ENCODE measurements at places on chromosomes 2 and 18. TPM values are rescaled to one million over a fixed set of nuclear protein-coding genes. Genes with fewer than 3 reads are reported as not detected.

The STON1 gene
- total RNA-seq = 44.7 TPM

The PPM1B gene
- total RNA-seq = 38.3 TPM

DNA sequence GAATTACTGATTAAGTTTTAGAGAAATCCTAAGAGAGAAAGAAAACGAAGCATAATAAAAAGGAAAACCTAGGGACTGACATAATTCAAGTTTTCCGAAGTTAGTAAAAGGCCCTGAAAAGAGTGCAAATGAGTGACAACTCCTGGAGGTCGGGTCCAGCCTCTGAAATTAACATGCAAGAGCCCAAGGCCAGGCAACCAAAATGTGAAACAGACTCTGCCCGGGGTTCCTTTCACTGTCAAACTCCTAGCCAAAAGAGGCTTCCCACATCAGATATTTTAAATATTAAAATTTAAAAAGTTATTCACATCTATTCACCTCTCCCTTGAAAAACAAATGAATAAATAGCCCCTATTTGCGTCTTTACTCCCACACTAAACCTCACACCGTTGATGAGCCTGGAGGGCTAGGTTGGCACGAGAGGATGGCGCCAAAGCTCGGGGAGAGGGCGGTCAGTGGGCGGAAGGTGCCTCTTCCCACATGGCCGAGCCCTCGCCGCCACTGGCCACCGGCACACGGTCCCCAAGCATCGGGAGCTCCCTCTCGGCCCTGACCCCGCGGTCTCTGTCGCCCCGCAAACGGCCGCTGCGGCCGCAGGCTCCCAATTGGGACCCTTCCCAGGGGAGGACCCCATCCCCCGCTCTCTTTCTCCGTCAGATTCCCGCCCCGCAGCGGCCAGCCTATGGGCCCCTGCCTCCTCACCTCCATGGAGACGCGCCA lies 630 bp downstream of the PPM1G start:
- DNase-seq = no peak

- peak; percentile 88 for DNase-seq
Observed at GRCh38 chr2:121649149-121649595, at the start of gene CLASP1. Gene CLASP1 (minus strand): TSS chr2:121649462. CDS start chr2:121605895, 43,567 bp downstream.

DNA sequence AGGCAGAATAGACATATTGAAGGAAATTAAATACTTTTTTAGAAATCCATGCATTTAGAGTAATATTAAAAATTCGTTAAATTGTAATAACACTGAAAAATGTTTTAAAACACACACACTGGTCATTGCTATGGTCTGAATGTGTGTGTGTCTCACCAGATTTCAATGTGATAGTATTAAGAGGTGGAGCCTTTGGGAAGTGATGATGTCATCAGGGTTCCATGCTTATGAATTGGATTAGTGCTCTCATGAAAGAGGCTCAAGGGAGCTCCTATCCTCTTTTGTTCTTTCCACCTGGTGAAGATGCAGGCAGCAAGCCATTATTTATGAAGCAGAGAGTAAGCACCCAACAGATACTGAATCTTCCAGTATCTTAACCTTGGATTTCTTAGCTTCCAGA lies 441.8 kb downstream of the CDH2 start:
- DNase-seq = no peak

DNA sequence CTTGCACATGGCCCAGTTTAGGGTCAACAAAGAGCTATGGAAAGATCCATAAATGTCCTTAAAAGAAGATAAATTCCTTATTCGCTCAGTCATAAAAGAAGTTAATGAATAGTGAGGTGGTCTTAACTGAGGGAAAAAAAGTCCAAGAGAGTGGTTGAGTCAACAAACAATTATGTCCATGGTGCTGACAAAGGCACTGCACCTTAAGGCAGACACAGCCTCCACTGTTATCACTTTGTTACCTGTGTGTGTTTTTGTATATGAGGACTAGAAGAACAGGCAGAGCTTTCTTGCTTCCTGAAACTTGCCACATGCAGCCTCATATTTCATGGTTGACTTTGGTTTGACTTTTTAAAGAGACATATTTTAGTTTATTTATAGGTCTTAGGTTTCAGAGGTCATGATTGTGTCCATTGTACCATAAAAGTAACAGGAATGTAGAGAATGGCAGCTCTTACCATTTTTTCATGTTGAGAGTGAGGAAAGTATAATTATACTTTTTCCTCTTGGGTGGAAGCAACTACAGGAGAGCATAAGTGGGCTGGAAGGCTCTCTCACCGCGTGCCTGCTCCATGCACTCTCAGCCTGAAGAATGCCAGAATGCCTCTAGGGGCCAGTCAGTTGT lies 93.6 kb downstream of the XRCC5 start:
- DNase-seq = no peak

DNA sequence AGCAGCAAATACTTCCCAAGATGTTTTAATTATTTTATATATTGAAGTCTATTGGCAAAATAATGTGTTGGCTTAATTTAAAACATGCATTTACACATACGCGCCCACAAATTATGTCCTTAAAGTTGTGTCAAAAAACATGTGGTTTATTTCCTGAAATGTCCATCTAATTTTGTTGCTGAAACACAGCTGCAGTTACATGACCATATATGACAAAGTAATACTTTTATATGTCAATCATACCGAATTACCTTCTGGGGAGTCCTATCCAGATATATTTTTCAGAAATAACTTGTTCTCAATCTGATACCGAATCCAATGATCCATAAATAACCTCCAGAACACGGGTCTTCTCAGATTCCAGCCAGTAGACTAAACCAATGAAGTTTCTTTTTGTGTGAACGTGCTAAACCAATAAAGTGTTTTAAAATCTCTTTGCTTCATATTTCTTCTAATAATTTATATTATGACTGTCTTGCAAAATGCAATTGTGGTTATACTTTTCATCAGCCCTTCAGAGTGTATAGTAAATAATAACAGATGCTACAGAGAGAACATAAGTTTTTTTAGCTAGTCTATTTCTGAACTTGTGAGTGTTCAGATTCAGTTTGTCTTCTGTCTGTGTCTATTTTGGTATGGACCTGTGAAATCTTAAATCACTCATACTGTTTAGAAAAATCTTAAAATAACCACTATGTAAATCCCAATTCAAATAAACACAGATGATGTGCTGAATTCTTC lies 2.4 kb downstream of the SCG2 start:
- DNase-seq = no peak

Measured in posterior vena cava (tissue), 2 donors.